CMK (cell line): ENCODE measurements at places on chromosomes 1 and 21.

GRCh38 chr1:26049531-26050247 lies 3.8 kb upstream of the SLC30A2 start:
- DNase-seq: no peak

DNA sequence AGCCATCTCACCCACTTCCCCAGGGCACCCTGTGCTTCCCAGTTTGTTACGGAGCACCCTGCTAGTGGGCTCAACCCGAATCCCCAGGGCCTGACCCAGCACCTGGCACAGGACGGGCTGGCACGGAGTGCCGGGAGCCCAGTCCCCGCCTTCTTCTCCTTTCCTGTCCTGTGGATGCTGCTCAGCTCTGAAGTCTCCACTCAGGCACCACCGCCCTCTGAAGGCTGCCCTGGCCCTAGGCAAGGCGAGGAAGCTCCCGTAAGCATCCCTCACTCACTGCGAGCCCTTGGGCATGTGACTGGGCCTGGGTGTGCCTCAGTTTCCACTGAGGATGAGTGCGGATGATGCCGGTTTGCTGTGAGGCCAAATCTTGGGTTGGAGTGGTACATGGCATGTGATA lies 21.8 kb downstream of the SLC1A7 start:
- DNase-seq: no peak

DNA sequence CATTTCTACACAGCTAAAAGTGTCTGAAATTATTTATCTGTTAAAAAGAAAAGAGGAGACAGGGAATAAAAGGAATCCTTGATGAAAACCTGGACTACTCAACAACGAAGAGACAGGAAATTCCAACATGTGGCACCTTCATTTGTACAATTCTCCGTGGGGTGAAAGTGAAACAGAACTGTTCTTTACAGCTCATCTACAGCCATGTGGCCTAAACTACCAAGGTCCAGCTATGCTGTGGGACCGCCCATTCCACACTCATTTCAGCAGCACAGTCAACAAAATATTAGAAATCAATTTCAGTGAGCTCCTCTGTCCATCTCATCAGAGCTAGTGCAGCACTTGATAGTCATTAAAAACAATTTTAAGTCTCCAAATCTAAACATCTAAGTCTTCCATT lies 44.0 kb downstream of the UBR4 start:
- DNase-seq: no peak

DNA sequence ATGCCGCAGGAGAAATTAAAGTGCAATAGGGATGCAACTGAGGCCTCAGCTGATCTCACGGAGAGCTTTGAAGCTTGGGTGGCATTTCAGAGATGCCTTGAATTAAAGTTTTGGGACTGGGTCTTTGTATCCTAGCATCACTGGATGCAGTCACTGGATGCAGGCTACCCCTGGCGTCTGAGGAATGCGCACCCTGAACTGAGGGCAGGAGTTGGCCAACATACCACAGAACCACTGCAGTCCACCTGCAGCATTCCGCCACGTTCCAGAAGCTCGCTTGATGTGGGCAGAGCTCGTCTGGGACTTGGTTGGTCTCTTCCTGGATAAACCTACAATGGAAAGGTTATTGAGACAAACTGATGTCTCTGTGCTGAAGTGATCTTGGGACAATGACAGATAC lies 34.1 kb upstream of the IGSF5 start:
- no peak for DNase-seq

DNA sequence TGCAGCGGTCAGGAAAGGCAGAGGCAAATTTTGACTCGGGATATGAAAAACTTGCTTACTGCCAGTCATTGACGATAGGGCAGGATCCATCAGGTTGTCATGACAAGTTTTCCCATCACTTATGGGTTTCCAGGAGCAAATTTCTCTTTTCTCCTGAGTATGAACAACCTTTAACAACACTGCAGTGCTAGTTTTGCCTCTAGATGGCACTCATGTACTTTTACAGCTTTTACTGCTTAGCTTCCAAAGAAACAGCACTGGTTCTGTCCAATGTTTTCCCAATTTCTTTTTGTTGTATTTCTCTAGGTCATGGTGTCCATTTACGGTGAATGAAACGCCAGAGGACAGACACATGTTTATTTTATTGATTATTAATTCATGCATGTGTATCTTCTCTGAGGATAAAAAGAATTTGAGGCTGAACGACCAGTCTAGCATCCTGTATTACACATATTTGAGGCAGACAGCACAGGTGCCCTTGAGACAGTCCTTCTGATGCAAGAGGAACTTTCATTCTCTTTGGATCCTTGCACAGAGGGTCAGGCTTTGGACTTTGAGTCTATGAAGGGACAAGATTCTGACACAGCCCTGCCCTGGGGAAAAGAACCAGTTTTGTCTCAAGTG lies 112.3 kb upstream of the TRABD2B start:
- no peak for DNase-seq

GRCh38 chr1:110690709-110691365 lies 16.1 kb upstream of the KCNA3 start:
- no peak for DNase-seq

DNA sequence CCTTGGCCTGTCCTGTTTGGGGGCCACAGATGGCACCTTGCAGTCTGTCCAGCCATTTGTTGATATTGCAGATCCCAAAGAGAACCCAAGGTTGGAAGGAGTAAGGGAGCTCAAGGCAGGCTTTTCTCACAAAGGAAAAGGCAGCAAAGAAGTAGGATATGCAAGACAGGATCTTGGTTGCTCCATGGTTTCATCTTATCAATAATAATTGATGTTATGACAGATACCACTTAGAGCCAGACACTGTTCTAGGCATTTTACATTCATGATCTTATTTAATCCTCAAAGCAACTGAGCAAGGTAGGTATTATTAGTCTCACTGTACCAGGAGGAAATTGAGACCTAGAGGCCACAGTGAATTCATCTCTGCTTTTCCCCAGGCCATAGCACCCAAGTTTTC lies 28.8 kb downstream of the BATF3 start:
- DNase-seq: no peak

GRCh38 chr1:23478896-23479665 lies 4.9 kb downstream of the ASAP3 start:
- no peak for DNase-seq

GRCh38 chr1:30684881-30685795 lies 38.2 kb downstream of the MATN1 start:
- no peak for DNase-seq

DNA sequence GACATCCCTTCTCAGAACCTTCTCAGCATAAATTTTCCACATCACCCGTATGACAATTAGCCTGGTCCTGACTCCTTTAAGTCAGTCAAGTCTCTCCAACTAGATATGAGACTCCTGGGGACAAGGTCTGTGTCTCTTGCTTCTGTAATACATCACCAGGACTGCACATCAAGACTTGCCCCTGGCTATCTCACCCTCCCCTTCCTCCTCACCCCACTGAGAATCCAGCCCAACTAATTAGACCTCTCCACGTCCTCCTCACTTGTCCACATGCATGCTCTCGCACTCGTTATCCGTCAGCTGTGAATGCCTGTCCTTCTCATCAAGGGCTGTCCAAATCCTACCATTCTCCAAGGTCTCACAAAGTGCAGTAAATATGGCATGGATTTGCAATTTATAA lies 542.8 kb downstream of the PTPRU start:
- DNase-seq: no peak

DNA sequence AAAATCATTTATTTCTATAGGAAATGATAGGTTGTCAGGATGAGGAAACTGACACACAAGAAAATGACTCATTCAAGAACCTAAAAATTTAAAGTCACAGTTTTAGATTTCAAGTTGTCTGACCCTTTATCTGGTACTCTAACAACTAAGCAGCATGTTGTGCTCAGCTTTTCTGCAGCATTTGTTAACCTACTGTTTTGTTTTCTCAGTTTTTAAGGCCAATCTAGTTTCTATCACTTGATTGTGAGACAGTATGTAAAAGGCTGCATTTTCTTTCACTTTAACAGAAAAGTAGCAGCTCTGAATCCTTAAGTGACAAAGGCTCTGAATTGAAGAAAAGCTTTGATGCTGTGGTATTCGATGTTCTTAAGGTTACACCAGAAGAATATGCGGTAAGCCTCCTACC lies 59.1 kb downstream of the RALGPS2 start:
- no peak for DNase-seq

GRCh38 chr1:219446288-219446687 lies 166.6 kb downstream of the ZC3H11B start:
- DNase-seq: no peak

- no peak for DNase-seq
Observed at GRCh38 chr21:35507181-35507759, 458.2 kb upstream of the RUNX1 start.

DNA sequence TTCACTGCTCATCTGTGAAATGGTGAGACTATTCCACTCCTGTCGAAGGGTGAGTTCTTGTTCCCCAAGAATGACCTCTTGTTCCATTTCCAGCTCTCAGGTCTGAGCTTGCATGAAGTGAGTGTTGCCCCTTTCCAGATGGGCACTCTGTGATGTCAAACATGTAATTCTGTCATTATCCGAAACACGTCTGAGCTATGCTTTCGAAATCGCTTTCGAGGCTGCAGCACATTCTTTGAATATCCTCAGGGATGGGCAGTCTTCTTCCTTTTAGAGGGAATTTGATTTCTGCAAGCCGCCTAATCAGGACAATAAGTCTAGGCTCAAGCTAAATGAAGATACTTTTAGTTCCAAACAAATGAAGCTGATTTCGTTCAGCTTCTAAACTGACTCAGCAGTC lies 15.1 kb downstream of the NFASC start:
- no peak for DNase-seq

- DNase-seq: no peak
Observed at GRCh38 chr1:9621032-9621431, 30.5 kb upstream of the PIK3CD start.

- DNase-seq: peak; percentile 80
Observed at GRCh38 chr1:205711105-205712048, 31.1 kb upstream of the SLC45A3 start.

- no peak for DNase-seq
Observed at GRCh38 chr1:38905985-38906384, 24.6 kb upstream of the GJA9 start.

DNA sequence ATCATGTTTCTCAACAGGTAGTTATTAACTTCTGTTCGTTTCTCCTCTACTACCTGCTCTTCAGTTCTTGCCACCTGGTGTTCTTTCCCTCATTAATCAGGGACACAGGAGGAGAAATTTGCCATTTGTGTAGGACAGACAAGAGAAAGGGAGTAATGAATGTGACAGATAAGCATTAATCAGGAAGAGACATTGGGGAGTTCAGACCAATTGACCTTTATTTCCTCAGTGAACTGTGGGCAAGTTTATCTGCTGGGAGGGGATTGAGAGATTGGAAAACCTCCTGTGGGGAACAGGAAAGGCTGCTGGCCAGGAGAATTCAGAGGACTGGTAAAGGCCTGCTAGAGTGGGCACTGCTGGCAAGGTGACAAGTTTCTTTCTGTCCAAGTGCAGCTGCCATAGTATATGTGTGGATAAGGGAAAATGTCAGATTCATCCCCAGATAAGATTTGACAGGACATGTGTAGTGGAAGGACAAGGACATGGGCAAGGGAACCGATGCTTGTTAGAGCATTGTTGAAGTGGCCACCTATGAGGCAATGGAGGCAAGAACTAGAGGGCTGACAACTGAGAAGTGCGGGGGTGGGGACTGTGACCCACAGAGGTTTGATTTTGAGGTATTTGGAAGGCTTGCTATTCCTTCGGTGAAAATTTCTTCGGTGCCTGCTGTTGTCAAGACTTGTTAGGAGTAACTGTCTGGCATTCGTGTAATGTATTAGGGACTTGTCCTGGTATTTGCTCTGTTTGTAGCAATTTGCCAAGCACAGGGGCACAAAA lies 12.6 kb downstream of the SZT2 start:
- peak; percentile 72 for DNase-seq

DNA sequence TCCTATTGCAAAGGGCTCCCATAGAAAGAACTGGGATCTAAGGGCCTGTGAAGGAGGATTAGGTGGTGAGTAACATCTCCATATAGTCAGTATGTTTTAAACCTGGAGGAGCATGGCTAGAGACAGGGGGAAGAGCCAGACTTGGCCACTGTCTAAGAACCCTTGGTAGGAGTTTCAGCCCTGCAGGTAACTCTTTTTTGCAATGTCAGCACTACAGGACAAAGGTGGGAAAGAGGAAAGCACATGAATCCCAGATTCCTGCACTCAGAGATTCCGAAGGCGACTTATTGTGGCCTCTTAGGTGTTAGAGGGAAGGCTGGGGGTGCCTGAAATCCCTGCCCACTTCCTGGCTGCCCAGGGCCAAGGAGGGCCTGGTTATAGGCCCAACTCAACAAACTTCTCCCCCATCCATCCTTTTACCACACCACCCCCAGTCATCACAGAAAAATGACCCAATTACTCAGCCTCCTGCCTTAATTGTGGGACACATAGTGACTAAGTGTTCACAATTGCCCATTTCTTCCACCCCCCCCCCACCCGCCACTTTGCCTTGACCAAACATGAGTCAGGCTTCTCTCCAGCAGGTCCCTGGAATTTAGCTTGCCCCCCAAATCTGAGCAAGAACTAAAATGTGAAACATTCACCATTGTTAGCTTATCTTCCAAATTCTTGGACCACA lies 1.9 kb upstream of the NTNG1 start:
- no peak for DNase-seq

DNA sequence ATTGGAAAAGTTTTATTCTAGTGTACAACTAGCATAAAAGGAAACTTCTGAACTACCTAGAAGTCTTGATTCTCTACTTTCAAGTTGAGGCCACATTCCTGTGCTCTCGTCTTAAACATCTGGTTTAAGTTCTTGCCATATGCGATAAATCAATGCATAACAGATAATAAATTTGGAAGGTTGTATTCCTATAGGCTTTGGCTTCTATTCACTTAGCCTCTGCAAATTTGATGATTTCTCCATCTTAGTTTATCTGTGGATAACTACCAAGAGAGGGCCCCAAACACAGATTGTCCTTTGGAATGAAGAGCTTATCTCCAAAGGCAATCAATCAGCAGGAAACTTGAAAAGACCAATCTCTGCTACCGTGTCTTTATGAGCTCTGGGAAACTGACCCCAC lies 11.7 kb upstream of the RNF2 start:
- DNase-seq: no peak

- no peak for DNase-seq
Observed at GRCh38 chr1:175504875-175505555, 238.4 kb downstream of the TNR start.

DNA sequence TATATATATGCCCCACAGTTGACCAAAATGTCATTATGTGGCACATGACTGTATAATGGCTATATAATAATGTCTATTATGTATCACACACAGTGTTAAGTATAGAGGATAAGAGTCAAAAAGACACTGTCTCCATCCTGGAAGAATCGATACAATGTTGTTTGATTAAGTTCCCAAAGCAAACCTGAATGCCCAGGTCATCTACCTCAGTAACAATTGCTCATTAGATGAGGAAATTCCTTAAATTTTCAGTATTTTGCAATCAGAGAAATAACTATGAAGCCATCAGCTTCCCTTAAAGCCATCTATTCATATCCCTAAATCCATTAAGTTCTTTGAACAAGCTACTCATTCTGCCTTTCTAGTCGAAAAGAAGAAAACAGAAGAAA lies 10.0 kb downstream of the FOXJ3 start:
- no peak for DNase-seq
